Stimulated activated CD8-positive, alpha-beta memory T cell treated with anti-CD3 and anti-CD28 coated beads, Interleukin-15, amount 100 ng/mL, for 24 hours (primary cell): ENCODE measurements at places on chromosomes 5 and 9.
A peak's percentile ranks its signal among the peaks of the same experiment; 100 is the strongest.

- DNase-seq = no peak
These were observed 114.4 kb downstream of the SLC12A2 start for GRCh38 chr5:128197896-128198522.

- no peak for DNase-seq
These were observed 43.8 kb downstream of the STOM start for GRCh38 chr9:121326130-121326838.

DNA sequence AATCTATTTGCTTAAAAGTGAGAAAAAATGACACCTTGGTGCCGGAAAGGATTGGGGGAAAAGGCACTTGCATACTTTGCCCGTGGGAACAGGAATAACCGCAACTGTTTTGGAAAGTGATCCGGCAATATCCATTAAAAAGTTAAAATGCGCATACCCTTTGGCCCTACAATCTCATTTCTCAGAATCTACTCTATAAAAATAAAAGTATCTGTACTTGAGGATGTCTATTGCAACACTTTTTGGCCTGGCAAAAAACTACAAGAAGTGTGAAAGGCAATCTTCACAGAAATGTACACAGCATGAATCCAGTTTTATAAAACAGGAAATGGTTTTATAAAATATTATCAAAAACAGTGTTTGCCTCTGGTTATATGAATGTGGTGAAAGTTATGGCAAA lies 58.3 kb upstream of the NFIL3 start:
- DNase-seq = no peak

GRCh38 chr9:14372437-14373335 lies 58.7 kb upstream of the NFIB start:
- no peak for DNase-seq

GRCh38 chr5:116375926-116376325 lies 198.7 kb downstream of the SEMA6A start:
- DNase-seq = no peak

DNA sequence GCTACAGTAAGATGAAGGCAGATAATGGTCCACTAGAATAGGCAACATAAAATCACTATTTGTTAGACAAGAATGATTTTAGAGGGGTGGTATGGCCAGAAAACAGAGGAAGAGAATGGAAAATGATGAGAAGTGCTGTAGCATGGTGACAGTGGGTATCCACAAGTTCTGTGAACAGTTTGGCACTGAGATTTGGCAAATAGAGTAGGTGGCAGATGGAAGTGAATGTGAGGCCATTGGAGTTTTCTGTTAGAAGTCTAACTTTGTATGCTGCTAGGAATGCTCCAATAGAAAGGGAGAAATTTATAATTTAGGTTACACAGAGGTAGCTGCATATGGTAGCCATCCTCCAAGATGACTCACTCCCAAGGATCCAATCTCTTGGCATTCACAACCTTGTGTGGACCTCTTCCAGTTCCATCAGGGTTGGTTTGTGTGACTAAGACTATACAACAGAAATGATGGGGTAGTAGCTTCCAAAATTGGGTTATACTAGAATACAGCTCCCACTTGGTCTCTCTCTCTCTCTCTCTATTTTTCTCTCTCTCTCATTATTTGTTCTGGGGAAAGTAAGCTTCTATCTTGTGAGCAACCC lies 646.9 kb upstream of the ZNF608 start:
- DNase-seq = no peak

- no peak for DNase-seq
These were observed 244.8 kb upstream of the HAPLN1 start for GRCh38 chr5:83965441-83965840.

GRCh38 chr9:95315108-95315746 lies 2.3 kb downstream of the FANCC start:
- no peak for DNase-seq

GRCh38 chr9:125142560-125143376 lies 560 bp downstream of the SCAI start:
- DNase-seq = no peak

DNA sequence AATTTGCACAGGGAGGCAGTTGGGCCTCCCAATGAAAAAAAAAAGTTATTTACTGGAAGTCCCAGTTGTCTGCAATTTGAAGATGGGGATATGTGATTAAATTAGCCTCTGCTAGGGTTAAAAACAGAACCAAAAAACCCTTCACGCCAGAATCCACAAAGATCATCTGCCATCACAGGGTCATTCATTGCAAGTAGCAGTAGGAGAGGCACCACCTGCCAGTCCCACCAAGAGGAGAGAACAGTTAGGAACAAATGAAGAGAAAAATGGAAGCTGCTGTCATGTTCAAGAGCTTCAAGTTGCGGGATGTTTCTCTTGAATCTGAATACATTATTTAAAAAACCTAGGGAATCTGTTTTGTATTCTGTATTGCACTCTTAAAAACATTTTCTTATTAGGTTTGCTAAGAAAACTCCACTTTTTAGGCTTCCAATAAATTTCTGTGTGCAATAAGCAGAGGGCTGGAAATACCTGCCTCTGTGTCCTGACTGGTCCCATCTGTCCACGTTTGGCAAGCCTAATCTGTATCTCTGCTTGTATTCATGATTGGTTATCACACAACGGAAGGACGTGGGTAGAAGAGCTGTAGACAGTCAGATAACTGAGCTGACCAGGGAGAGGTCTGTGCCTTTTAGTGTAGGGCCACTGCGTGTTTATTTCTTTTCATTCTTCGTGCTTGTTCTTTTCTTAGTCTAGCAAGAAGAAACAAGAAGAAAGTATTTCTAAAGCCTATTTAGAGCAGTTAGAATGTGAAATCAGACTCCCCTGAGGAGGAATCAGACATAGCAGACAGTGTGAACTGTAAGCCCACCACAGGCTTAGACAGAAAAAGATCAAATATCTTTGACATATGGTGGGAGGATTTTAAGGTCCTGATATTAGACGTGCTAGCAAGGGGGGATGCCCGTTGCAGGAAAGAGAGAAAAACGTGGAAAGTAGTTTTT lies 630.6 kb upstream of the SEMA6A start:
- no peak for DNase-seq

DNA sequence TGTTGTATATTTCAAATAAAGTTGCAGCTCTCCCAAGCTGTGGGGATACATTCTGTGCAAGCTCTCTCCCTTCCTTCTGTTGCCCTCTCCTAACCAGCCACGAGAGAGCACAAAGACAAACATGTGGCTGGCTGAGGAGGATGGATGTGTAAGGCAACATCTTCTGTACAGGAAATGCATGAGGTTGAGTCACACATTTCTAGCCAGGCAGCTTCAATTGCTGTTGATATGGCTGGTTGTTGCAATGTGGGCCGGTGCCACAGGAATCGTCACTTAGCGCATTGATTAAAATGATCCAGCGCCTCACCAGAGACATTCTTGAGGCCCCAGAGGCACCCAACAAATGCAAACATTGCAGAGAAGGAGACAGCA lies 207.1 kb downstream of the ICE1 start:
- no peak for DNase-seq

DNA sequence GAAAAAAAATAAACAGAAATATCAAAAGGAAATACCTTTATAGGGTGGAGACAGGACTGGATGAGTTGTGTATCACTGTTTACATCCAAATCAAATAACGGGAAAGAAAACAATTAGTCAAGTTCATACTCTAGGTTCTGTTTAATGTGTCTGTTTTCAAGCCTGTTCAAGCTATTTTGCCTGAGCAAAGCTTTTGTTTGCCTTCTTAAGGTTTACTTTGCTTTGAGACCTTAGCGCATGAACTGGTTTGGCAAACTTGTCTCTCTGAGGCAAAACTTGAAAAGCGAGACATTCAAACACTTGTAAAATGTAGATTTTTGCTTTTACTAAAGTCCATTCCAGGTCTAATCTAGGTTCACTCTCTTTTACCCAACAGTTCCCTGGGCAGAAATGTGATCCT lies 174.1 kb upstream of the RFX3 start:
- DNase-seq = no peak

DNA sequence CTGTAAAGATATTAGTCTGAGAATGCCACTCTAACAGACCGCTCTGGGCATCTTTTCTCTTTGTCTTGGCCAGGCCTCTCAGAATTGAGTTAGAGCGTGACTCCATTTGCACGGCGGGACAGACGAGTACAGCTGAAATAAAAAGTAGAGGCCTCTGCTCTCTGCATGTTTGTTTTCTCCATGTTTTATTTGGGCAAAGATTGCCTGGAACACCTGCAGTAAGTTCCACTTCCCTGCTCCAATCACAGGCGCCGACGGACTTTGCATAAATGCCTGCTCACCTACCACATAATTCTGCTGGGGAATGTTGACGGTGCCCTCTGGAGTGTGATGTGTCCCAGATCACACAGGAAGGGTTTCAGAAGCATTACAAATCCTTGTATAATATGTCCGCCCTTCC lies 10.6 kb downstream of the SPOCK1 start:
- DNase-seq = no peak

GRCh38 chr9:136342181-136343120 lies 15.1 kb downstream of the GPSM1 start:
- DNase-seq = peak; percentile 45

DNA sequence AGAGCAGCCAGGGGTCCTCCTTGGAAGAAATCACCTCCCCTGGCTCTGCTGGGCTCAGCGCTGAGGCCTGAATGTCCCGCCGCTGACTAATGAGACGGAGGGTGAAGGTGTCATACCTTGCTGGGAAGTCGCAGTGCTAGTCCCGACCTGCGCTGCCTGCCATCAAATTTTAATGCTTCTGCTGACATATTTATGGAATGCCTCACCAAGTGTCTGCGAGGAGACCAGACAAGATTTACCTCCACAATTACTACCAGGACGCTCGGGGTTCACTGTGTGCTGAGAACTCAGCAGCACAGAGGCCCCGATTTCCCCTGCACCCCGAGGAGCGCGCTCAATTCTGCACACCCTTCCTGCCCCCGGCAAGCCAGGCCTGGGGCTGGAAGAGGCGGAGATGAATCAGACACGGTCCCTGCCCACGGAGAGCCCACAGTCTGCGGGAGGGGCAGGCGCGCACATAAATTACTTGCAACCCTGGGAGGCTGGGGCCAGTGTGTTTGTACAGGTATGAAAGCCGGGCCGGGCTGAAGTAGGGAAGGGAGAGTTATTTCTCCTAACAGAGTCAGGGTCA lies 175.2 kb downstream of the PAX5 start:
- DNase-seq = no peak

- DNase-seq = no peak
These were observed 37.6 kb downstream of the BDP1 start for GRCh38 chr5:71492817-71493615.

GRCh38 chr5:57441557-57441956 lies 41.1 kb downstream of the ACTBL2 start:
- no peak for DNase-seq

DNA sequence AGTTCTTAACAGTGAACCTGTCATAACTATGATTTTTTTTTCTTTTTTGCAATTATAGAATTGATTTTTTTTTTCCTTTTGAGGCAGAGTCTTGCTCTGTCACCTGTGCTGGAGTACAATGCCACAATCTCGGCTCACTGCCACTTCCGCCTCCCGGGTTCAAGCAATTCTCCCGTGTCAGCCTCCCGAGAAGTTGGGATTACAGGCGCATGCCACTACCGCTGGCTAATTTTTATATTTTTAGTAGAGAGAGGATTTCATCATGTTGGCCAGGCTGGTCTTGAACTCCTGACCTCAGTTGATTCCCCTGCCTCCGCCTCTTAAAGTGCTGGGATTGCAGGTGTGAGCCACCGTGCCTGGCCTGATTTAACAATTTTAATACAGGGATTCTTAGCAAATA lies 21.4 kb downstream of the UGCG start:
- no peak for DNase-seq

DNA sequence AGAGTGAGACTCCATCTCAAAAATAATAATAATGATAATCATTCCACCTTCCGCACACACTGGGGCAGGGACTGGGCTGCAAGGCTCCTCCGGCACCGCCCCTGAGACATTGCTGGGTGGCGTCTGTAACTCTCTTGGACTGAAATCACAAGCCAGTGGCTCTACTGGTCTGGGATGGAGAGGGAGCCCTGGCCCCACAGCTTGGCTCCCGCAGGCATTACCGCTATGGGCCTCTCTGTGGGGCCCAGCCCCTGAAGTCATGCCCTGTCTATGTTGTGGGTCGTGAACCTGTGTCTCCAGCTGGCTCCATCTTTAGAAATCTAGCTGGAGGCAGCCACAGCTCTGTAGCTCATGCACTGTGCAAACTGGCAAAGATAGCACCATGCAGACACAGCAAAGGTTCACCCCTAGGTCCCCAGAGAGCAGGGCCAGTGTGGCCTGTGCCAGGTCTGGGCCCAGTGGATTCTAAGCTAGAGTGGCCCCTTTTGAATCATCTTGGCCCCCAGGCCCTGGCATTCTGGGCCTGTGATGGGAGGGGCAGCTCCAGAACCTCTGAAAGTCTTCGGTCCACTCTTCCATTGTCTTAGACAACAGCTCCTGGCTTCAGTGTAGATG lies 36.1 kb upstream of the COL5A1 start:
- DNase-seq = no peak

DNA sequence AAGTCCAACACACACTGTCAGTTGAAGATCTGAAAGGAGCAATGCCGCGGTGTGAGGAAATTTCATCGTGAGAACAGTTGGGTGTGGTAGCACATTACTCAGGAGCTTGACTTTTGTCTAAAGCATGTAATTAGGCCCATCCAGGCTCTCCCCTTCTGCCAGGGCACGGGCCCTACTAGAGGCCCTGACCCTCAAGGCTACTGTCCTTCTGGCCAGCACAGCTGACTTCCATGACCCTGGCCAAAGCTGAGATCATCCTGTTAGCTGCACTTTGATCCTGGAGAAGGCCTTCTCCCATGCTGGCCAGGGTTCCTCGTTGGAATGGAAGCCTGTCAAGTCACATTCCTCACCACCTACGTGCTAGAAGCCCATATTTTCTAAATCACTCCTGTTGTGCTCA lies 77.8 kb upstream of the SLC1A3 start:
- no peak for DNase-seq

GRCh38 chr5:95760273-95761191 lies 29.4 kb downstream of the RHOBTB3 start:
- no peak for DNase-seq

DNA sequence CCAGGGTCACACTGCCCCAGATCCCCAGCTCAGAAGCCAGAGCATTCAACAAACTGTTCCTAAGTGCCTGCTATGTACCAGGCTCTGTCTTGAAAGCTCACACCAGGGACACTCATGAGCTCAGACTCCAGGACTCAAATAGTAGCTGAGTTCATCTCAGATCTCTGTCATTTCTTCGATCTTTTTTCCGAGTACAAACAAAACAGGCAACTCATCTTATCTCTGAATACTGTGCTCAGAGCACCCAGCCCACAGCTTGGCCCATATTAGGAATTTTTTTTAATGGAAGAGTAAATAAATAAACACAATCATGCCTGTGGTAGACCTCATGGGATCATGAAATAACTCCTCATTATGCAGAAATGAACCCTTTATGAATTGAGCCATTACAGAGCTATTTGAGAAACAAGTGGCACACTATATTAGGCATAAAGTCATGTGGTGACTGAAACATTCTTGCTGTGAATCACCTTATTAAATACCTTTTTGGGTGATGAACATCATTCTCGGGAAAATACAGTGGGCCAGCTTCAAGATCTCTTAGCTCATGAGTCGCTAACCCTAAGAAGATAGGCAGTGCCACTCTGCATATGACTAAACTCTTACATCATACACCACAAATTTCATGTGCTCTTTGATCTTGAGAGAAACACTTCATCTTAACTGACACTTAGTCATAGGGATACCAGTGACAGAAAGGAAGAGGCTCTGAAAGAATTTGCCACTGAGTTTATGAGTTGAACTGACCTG lies 9.9 kb downstream of the SH3RF2 start:
- no peak for DNase-seq
